NK-92 treated with Interleukin-12 subunit alpha and Interleukin-12 subunit beta, amount 100 ng/mL, for 24 hours (cell line): ENCODE measurements at places on chromosomes 5 and 9.
A peak's percentile ranks its signal among the peaks of the same experiment; 100 is the strongest.

GRCh38 chr5:91277093-91277626, 106.0 kb downstream of the ARRDC3 start:
- DNase-seq: no peak

GRCh38 chr5:115392611-115393010, 96.2 kb upstream of the CCDC112 start:
- DNase-seq: no peak

- DNase-seq: peak; percentile 18
These were observed 159.4 kb downstream of the ARHGAP26 start for GRCh38 chr5:142929587-142929986.

DNA sequence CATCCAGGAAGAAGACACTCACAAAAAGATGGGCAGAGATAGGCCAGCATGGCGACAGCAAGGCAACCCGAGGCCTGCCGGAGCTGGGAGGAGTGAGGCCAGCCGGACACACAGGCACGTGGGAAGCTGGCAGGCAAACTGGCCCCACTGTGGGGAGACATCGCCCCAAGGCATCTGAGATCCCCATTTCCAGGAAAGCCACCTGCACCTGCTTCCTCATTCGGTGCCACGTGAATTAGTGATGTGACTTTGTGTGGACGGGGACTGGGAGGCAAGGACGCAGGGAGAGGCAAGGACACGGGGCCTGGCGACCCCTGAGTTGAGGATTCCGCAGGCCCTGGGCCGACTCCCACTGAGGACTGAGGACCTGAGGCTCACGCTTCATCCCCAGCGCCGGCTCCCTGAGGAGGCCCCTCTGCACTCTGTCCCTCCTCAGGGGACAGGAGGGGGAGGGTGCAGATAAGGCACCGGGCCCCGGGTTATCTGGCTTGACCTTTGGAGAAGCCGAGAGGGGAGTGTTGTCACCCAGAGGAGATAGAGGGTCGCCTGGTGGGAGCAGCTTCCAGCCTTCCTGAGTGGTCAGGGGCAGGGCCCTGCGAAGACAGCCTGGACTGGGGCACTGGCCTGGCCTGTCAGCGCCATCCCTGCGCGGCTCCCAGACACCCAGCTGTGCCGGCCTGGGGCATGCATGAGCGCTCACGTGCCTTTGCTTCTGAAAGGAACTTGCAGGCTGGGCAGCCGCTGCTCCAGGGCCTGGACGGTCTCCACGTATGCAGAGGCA, 39.7 kb downstream of the NDUFS6 start:
- DNase-seq: no peak

DNA sequence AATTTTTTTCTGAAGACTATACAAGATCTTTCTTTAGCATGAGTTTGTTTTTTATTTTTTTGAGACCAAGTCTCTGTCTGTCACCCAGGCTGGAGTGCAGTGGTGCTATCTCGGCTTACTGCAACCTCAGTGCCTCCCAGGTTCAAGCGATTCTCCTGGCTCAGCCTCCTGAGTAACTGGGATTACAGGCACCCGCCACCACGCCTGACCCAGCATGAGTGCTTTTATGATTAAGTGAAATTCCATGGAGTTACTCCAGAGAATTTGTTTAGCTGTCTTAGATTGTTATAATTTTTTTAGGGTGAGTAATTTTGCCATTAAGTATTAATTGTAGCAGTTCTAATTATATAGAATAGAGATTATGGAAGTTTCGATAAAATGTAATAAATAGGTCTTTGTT, 14.3 kb downstream of the YTHDC2 start:
- DNase-seq: no peak

DNA sequence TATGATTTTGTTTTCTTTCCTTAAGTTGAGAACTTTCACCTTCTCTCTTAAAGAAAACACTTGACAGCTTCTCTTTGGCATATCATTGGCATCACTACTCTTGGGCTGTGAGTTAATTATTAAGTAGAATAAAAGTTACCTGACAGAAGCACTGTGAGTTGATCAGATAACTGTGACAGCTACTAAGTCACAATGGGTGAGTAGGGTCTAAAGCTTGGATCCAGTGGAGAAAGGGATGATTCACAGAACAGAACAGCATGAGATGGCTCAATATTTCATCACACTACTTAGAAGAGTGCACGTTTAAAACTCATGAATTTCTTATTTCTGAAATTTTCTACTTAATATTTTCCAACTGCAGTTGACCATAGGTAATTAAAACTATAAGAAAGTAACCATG, 268.5 kb upstream of the NMUR2 start:
- DNase-seq: no peak

GRCh38 chr5:61822584-61822983, 483.4 kb upstream of the KIF2A start:
- DNase-seq: no peak

- no peak for DNase-seq
These were observed 22.6 kb downstream of the PTPN3 start for GRCh38 chr9:109475526-109475925.

GRCh38 chr9:121783111-121783510, 131.7 kb downstream of the DAB2IP start:
- no peak for DNase-seq

DNA sequence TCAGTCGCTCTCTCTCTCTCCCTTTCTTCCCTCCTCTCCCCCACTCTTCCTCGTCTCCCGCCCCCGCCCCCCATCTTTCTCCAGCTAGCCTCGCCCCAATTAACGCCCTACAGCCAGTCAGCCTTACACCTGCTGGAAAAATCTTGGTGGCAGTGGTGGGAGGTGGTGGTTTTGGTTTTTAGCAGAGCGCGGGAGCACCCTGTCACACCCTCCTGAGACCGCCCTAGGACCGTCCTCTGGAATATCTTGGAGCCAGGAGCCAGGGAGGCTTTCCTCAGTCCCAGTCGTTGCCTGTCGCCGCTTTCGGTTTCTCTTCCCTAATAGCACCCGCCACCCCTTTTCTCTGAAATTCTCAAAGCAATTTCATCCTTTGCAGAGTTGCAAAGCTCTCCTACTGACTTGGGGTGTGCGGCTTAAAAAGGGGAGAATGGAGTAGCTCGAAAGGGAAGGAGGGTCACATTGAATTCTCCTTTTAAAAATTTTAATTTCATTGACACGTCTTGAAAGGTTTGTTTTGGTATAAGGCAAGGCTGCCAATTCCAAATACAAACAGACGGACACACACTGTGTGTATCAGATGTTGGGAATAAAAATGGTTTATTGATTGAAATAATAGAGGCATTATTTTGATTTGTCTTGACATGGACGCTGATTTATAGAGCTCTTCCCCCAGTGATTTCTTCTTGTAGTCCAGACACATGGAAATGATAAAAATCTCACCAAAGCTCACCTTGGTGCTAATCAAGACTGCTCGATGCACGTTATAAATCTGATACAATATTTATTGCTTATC, 301.3 kb downstream of the PARP8 start:
- no peak for DNase-seq

DNA sequence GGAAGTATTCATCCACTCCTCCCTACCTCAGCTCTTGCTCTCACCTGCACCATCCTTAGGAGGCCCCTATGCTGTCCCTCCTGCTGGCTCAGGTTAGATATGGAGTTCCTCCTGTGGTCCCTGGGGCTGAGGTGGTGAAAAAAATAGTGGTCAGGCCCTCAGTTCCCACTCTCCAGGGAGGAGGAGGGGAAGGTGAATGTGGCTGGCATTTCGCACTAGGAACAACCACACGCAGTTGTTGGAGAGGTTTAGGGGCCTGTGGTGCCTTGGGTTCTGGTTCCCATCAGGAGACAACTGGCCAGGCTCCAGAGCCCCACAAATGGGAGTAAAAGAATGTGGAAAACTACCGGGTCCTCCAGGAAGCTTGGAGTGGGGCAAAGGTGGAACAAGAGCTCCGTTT, 81.7 kb upstream of the HSPA9 start:
- no peak for DNase-seq
